Breast epithelium (tissue), 4 donors: ENCODE measurements at places on chromosomes 1 and 21.
A peak's percentile ranks its signal among the peaks of the same experiment; 100 is the strongest.

GRCh38 chr1:86104606-86105532 lies 51.7 kb downstream of the COL24A1 start:
- no peak for DNase-seq

GRCh38 chr1:232940262-232940661 lies 10.1 kb upstream of the NTPCR start:
- no peak for DNase-seq

- no peak for DNase-seq
Observed at GRCh38 chr1:207711285-207711684, 40.6 kb upstream of the CD46 start.

GRCh38 chr21:26544201-26544775 lies 28.8 kb downstream of the CYYR1 start:
- no peak for DNase-seq

GRCh38 chr1:31627930-31628559 lies 10.6 kb downstream of the HCRTR1 start:
- peak; percentile 90 for DNase-seq

DNA sequence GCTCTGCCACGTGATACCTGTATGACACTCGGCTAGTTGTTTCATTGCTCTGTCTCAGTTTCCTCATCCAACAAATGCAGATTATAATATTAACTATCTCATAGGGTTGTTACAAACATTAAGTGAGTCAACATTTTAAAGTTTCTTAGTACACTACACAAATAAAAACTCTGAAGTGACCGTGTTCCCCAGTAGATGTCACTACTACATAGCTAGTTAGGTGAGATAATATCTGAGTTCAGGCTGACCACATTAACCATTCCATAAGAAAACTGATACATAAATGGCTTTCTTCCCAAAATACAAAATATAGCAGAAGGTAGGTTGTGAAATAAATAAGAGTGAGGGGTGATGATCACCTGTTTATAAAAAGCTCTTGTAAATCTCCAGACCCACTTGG lies 214.1 kb downstream of the NUF2 start:
- no peak for DNase-seq

DNA sequence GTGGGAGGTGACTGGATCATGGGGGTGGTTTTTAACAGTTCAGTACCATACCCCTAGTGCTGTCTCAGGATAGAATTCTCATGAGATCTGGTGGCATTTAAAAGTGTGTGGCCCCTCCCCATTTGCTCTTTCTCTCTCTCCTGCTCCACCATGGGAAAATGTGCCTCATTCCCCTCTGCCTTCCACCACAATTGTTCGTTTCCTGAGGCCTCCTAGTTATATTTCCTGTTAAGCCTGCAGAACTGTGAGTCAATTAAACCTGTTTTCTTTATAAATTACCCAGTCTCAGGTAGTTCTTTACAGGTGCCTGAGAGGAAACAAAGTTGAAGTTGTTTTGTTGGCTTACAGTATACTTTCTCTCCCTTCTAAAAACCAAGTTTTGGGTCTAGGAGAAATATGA lies 23.1 kb upstream of the SLC22A15 start:
- DNase-seq = no peak

DNA sequence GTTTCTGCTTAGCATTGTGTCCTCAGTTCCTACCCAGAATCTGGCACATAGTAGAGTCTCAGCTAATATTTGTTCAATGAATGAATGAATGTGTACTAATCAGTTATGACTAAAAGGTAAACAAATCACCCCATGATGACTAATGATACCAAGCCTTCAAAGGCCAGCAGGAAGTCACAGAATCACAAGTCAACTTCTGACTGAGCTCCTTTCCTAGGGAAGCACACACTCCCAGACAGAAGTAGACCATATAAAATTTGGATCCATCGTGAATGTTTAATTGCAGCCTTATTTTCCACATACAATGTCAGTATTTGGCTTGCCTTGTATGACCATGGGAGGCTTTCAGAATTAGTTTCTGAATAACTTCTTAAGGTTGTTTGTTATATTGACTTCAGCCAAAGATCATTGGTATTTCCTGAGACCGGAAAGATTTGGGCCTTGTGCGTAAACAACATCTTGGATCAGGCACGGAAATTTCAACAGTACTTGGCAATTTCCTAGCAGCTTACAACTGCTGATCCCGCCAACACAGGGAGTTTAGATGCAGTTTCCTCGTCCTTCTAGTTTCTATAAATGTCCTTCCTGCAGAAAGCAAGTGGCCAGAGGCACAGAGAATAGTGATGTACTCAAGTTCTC lies 185.9 kb upstream of the ATP1B1 start:
- DNase-seq = no peak
